ENCODE measurements at places on chromosomes 6 and 20.

DNA sequence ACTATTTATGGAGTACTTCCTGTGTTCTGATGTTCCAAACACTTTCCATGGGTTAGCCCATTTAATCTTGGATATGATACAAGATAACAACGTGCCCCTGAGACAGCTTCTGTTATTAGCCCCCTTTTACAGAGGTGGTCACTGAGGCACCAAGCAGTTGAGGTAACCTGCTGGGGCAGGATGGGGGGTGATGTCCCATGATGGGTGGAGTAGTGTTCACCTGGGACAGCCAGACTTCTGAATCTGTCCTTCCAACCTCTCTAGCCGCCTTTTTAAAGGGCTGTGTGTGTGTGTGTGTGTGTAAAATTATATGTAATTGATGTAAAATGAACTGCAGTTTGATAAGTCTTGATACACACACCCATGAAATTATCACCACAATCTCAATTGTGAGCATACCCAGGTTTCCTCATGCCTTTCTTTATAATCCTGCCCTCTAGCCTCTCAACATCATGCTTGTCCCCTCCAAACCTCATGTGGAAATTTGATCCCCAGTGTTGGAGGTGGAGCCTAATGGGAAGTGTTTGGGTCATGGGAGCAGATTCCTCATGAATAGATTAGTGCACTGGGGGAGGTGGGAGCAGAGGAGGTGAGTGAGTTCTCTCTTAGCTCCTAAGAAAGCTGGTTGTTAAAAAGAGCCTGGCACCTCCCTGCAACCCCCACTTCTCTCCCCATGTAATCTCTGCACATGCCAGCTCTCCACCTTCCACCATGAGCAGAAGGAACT is 39.2 kb downstream of the PLAGL2 start:
- DNase-seq = no peak

DNA sequence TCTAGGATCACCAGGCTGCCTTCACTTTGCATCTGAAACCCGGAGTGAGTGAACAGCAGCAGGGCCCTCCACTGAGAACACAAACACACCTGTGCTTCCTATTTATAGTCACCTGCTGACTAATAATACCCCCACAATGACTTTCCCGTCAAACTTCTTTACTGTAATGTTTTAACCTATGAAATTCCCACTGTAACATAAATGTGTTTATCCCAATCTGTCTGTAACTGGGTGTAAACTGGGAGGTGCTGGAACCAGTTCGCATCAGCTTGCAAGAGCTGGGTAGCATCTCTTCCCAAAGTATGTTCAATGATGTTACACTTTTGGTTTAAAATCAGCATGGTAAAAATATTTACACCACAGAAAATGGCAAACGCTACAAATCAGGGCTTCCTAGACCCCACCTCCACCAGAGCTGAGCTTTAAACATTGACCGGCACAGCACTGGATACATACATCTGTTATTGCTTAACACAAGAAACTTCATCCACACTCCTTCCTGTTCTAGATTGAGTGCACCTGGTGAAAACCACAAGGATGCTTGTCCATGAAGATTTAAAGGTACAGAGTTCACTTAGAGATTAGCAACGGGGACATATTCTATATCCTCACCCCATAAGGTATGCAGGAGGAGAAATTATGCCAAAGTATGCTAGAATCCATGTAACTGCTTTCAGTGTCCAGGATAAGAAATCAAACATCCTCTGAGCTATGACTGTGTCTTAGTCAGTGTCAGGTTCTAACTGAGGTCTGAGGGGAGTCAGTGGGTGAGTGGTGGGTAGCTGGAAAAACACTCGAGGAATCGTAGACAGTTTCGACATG is 79.0 kb downstream of the ALDH8A1 start:
- DNase-seq = no peak

- no peak for DNase-seq
These were observed 180.0 kb downstream of the TMEM242 start for GRCh38 chr6:157143171-157143889.

DNA sequence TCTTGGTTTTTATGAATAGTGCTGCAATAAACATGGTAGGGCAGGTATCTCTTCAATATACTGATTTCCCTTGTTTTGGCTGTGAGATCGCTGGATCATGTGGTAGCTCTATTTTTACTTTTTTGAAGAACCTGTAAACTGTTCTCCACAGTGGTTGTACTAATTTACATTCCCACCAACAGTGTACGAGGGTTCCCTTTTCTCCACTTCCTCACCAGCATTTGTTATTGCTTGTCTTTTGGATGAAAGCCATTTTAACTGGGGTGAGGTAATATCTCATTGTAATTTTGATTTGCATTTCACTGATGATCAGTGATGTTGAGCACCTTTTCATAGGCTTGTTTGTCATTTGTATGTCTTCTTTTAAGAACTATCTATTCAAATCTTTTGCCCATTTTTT is 8.0 kb upstream of the ARG1 start:
- DNase-seq = no peak

- no peak for DNase-seq
These were observed 31.1 kb downstream of the SERPINB6 start for GRCh38 chr6:2940010-2940850.

Measured in caudate nucleus (tissue), 63 donors.